ENCODE measurements at places on chromosomes 7 and 10. TPM values are rescaled to one million over a fixed set of nuclear protein-coding genes. Genes with fewer than 3 reads are reported as not detected.

GRCh38 chr10:21888959-21889358 is 114.6 kb downstream of the DNAJC1 start:
- DNase-seq = peak; percentile 37

GRCh38 chr7:7018290-7018689 is 164.1 kb upstream of the C1GALT1 start:
- DNase-seq = no peak

NPFFR1 gene
- total RNA-seq = not detected

TRA2A gene
- total RNA-seq = 26.7 TPM

DNA sequence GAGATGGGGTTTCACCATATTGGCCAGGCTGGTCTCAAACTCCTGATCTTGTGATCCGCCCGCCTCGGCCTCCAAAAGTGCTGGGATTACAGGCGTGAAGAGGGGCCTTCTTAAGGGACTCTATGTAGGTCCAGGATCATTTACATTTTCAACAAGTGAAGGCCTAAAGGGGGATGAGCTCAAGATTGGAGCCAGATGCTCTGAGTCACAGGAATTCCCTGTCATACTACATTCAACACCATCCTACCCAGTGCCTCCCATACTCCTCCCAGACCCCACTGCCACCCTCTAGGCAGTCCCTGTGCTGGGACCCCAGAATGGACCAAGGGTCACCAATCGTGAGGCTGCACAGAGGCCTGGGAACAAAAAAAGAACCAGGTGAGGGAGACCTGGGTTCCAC is 29.9 kb downstream of the CYTH3 start:
- DNase-seq = no peak

CPA1 gene
- total RNA-seq = 0.23 TPM

DNA sequence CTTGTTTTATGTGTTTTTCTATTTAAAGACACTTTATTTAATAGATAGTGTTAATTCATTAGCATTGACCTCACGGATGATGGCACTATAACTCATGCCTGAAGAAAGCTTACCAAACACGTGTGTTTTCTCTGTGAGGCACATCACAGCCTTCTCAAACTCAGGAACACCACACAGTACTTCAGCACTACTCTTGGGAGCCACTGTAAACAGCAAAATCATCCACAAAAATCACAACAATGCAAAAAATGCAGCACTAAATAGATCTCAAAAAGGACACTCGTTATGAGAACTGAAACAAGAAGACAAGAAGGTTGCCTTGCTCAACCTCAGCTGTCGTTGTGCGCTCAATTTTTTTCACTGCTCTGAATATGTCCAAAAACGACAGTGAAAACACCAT is 12.0 kb upstream of the PARP12 start:
- DNase-seq = peak; percentile 54

DNA sequence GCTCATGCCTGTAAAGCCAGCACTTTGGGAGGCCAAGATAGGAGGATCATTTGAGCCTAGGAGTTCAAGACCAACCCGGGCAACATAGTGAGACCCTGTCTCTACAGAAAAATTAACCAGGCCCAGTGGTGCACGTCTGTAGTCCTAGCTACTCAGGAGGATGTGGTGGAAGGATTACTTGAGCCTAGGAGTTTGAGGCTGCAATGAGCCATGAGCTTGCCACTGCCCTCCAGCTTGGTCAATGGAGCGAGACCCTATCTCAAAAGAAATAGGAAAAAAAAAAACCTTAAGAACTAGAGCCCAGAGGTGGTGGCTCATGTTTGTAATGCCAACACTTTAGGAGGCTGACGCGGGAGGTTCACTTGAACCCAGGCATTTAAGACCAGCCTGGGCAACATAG is 2.2 kb downstream of the STRA8 start:
- no peak for DNase-seq

DNA sequence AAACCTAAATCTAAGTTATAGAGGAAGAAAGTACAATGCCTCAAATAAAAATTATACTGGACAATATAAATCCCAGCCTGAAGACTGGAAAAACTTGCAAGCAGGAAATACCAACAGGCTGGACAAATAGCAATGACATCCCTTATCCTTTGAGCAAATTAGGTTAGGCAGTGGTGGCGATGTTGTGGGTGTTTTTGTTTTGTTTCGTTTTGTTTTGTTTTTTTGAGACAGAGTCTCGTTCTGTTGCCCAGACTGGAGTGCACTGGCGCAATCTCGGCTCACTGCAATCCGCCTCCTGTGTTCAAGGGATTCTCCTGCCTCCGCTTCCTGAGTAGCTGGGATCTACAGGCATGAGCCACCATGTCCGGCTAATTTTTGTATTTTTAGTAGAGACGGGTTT is 57.3 kb upstream of the TES start:
- no peak for DNase-seq

ERVW-1 gene
- total RNA-seq = not detected

RPEL1 gene
- total RNA-seq = not detected

DNA sequence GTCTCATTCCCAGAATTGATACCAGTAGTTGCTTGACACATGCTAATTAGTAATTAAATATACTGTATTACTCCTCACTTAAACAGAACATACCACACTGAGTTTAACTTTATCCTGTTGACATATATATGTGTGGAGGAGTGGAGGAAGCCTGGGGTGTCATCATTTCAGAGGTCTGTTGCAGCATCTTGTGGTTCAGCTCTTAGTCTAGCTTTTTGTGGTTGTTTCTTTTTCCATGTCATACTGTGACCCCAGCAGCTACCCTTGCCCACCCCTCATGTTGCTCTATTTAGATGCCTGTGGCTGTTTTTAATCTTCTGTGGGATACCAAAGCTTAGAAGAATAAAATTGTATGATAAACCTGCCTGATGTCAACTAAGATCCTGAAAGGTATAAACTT is 875.4 kb downstream of the LRMDA start:
- peak; percentile 52 for DNase-seq

DNA sequence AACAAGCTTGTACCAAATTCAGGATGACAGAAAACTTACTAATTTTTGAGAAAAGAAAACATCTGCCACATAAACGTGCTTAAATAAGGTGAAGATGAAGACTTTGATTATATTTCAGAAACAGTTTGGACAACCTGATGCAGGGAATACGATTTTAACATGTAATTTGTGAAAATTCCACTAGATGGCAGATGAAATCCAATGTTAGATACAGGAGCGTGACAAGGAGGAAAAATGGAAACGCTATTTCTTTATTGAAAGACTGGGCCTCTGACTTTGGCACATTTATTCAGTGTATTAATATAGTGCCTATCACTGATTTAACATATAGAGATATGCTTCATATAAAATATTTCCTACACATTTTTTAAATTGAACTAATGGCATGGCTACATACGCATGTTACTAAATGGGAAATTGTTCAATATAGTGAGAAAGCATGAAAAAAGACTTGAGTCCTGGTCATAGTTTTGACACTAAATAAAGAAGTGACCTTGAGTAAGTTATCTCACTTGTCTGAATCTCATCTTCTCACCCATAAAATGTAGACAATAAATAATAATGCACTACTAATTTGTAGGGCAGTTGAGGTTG is 60.7 kb downstream of the CD36 start:
- peak; percentile 75 for DNase-seq

SLC16A9 gene
- 0.80 TPM for total RNA-seq

- no peak for DNase-seq
Observed at GRCh38 chr10:133127291-133128125, 32.5 kb upstream of the KNDC1 start.

DNA sequence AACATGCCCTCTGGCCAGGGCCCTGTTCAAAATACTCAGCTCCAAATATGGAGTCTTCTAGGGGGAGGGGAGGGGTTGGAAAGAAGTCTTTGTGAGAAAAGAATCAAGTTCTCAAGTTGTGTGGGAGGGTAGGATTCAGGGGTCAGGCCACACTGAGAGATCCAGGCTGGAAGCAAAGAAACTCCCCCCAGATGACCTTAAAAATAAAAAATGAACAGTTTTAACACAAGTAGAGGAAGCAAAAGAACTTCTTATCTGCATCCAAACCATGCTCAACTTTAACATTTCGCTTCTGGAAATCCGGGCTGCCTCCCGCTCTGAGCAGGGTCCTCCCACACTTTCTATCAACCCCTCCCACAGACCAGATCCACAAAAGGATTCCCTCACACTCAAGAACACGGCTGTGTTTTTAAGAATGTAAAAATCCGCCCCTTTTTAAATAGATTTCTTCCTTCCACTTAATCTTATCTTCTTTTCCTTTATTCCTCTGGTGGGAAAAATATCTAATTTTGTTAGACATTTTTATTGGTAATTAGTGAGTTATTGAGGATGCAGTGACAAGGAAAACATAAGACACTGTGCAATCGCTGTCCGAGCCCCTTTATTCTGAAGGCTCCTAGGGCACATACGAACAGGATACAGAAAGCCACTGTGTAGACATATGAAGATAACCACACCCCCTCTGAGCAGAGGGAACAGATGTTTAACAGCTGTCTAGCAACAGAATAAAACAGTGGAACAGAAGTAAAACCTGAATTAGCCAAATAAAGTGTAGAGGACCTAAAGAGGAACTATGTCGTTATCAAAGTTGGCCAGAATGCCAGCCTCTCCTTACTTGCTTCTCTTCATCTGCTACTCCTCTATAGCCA is 43.8 kb downstream of the CYTH3 start:
- peak; percentile 82 for DNase-seq

DNA sequence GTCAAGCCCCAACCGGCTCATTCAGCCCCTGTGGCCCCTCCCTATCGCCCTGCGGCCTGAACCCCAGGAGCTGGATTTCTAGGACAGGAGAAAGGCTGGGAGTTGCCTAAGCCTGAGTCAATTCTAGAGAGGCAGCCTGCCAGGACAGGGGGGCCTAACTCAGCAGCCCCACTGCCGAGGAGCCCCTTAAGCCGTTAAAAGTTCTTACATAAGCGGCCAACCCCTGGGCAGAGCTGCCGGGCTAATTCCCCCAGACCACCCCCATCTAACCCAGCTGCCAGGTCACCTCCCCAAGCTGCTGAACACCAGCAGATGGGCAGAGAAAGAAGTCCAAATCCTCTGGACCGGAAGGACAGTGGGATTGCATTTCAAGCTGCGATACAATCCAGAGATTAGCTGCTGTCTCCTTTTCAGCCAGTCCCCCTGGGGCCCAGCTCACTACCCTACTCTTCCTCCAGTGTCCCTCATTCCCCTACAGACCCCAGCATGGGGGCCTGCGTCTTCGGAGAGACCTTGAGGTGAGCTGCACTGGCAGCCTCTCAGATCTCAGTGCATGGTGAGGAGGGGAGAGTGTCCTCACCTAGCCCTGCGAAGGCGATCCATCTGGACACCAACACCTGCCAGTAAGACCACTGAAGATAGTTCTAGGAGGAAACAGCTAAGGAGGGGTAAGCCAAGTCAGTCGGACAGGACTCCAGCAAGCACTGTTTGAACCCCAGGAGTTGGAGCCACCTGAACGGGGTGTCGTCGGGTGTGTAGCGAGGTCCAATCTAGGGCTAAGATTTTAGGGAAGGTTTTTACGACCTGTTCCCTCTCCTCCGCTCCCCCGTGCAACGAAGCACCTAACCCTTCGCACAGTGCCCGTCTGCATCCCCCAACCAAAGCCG is 830 bp downstream of the IMPDH1 start:
- DNase-seq = no peak

GRCh38 chr10:11184093-11184492 is 166.4 kb downstream of the CELF2 start:
- DNase-seq = no peak

DNA sequence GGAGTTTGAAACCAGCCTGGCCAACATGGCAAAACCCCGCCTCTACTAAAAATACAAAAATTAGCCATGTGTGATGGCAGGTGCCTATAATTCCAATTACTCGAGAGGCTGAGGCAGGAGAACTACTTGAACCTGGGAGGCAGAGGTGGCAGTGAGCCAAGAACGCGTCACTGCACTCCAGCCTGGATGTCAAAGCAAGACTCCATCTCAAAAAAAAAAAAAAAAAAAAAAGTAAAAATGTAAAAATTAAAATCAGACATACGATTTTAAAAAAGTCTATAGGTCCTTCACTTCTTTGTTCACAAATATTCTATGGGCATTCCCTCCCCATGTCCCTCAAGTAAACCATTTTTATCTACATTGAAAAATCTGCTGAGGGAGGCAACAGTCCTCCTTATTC is 34.9 kb upstream of the TLL2 start:
- no peak for DNase-seq

DNA sequence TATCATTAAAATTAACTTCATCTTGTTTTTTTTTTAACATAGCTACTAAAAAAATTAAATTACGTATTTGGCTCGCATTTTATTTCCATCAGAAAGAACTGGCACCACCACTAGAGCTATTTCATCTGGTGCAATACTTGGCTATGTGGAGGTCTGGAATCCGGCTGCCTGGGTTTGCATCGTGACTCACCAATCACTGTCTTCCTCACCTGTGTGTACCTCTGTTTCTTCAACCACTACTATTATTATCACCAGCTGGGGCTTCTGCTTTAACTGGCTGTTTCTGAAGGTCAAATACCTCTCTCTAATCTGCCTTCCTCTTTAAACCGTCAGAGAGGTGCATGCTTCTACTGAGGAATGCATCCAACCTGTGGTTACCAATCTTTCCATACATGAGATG is 6.5 kb downstream of the WDR91 start:
- DNase-seq = no peak

- peak; percentile 96 for DNase-seq
Observed at GRCh38 chr10:126459032-126459831, 71.0 kb upstream of the ADAM12 start.

GRCh38 chr7:75699993-75700392 is 38.7 kb downstream of the HIP1 start:
- no peak for DNase-seq

TRIL gene
- 0.32 TPM for total RNA-seq

- DNase-seq = no peak
Observed at GRCh38 chr10:34814223-34814912, 728 bp downstream of the PARD3 start.

SERPINE1 gene
- total RNA-seq = 1,980 TPM

- DNase-seq = no peak
Observed at GRCh38 chr10:29408847-29409240, 120.0 kb downstream of the LYZL1 start.

GRCh38 chr10:30944005-30944404 is 87.7 kb downstream of the ZNF438 start:
- no peak for DNase-seq

DNA sequence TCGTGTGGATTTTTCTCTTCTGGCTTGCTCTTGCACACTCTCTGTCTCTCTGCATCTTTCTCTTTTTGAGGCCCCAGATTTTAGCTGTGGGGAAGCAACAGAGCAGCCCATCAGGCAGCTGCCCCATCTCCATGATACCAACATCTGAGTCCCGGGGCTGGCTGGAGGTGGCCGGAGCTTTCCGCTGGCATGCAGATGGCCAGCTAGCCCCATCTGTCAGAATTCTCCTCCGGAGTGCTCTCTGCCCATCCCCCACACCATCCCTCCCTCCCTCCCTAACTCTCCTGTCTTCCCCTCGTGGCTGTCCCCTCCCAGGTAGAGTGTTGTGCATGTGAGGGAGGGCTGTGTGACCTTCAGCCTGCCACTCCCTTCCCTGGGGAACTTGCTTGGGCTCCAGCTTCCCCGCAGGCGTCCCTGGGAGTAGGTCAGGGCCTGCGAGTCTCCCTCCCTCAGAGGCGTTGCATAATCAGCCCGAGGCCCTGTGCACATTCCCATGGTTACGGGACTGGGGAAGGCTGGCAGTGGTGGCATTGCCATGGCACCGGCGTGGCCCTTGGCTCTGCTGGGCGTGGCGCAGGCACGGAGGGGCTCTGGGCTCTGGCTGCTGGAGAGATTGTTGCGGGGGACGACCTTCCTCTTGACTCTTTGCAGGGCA is 24.7 kb downstream of the GHRHR start:
- peak; percentile 29 for DNase-seq
